ENCODE measurements at places on chromosomes 4 and X. TPM values are rescaled to one million over a fixed set of nuclear protein-coding genes. Genes with fewer than 3 reads are reported as not detected.

KDR gene
- total RNA-seq = not detected

GRCh38 chr4:105092768-105093167, 53.9 kb upstream of the TET2 start:
- no peaks in the 10 kb centered on the region for H3K27me3 ChIP-seq
- peaks cover 15% of the 10 kb centered on the region for H3K4me1 ChIP-seq
- H3K36me3 ChIP-seq = no peaks in the 10 kb centered on the region
- H3K27ac ChIP-seq = no peak overlapping the region
- no peak for DNase-seq
- H3K4me3 ChIP-seq = no peak overlapping the region

DNA sequence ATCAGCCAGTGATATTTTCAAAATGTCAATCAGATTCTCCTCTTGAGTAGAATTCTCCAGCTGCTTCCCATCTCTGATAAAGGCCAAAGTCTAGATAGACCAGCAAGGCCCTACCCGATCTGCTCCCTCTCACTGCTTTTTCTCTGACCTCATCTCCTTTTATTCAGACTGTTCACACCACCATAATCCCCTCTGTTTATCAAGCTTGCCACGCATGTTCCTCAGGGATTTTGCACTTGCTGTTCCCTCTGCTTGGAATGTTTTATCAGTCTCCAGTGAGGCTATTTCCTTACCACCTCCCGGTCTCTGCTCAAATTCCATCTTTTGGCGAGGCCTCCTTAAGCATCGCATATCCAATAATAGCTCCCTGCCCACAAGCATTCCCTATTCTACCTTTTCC, 20.1 kb downstream of the NOCT start:
- no peaks in the 10 kb centered on the region for H3K27me3 ChIP-seq
- no peak overlapping the region for H3K27ac ChIP-seq
- H3K4me1 ChIP-seq = peaks cover 2% of the 10 kb centered on the region
- H3K4me3 ChIP-seq = no peak overlapping the region
- H3K36me3 ChIP-seq = peaks cover 43% of the 10 kb centered on the region

GRCh38 chrX:97389761-97390192, 506.1 kb downstream of the RPA4 start:
- no peaks in the 10 kb centered on the region for H3K36me3 ChIP-seq
- no peaks in the 10 kb centered on the region for H3K27me3 ChIP-seq
- no peaks in the 10 kb centered on the region for H3K4me1 ChIP-seq
- no peak overlapping the region for H3K4me3 ChIP-seq
- DNase-seq = peak; percentile 16

- no peak for DNase-seq
- no peak overlapping the region for H3K4me3 ChIP-seq
- no peaks in the 10 kb centered on the region for H3K27me3 ChIP-seq
- H3K4me1 ChIP-seq = no peaks in the 10 kb centered on the region
- H3K36me3 ChIP-seq = no peaks in the 10 kb centered on the region
These were observed 292.7 kb downstream of the FBXW7 start for GRCh38 chr4:152243206-152243605.

GRCh38 chr4:135191596-135191995, 990.0 kb upstream of the PABPC4L start:
- H3K27ac ChIP-seq = no peak overlapping the region
- H3K36me3 ChIP-seq = no peaks in the 10 kb centered on the region
- no peaks in the 10 kb centered on the region for H3K4me1 ChIP-seq

GRCh38 chr4:21656832-21657231, 291.7 kb downstream of the KCNIP4 start:
- peaks cover 4% of the 10 kb centered on the region for H3K4me1 ChIP-seq
- H3K4me3 ChIP-seq = no peak overlapping the region
- no peak overlapping the region for H3K27ac ChIP-seq
- H3K27me3 ChIP-seq = no peaks in the 10 kb centered on the region

DNA sequence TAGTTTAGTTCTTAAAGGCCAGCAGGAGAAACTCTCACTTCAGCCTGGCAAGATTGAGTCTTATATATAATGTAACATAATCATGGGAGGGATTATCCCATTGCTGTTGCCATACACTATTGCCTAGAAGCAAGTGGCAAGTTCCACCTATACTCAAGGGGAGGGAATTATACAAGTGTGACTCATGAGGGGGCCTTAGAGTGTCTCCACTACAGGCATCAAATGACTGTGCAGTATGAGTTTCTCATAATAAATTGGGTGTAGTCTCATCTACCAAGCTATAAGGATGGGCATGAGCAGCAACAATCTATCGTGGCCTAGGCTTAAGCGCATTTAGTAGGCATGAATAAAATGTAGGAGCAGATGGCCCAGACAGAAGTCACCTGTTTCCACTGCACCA, 89.1 kb upstream of the C1GALT1C1 start:
- no peak for DNase-seq
- H3K36me3 ChIP-seq = no peaks in the 10 kb centered on the region
- no peaks in the 10 kb centered on the region for H3K27me3 ChIP-seq
- no peak overlapping the region for H3K4me3 ChIP-seq
- H3K27ac ChIP-seq = no peak overlapping the region

DNA sequence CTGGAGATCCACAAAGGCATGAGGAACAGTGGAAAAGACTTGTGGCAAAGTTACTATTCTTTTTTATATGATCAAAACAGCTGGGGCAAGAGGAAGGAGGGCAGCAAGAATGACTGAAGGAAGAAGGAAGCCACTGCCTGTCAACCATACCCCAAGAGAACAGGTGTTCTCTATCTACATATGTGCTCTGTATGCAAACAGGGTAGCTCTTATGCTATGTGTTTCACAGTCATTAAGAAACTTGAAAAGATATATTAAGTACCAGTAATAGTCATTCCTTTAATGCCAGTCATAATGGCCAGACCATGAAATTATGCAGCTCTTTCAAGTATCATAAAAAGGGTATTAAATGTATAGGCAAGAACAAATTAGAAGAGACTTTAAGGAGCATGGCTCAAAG, 363.9 kb downstream of the KLHL13 start:
- H3K27ac ChIP-seq = no peak overlapping the region
- no peak for DNase-seq
- no peaks in the 10 kb centered on the region for H3K36me3 ChIP-seq
- H3K4me1 ChIP-seq = no peaks in the 10 kb centered on the region
- H3K27me3 ChIP-seq = no peaks in the 10 kb centered on the region
